GM03348 (cell line): ENCODE measurements at places on chromosomes 3 and 15.

GRCh38 chr3:23452408-23452807, 249.3 kb downstream of the UBE2E2 start:
- DNase-seq = no peak

DNA sequence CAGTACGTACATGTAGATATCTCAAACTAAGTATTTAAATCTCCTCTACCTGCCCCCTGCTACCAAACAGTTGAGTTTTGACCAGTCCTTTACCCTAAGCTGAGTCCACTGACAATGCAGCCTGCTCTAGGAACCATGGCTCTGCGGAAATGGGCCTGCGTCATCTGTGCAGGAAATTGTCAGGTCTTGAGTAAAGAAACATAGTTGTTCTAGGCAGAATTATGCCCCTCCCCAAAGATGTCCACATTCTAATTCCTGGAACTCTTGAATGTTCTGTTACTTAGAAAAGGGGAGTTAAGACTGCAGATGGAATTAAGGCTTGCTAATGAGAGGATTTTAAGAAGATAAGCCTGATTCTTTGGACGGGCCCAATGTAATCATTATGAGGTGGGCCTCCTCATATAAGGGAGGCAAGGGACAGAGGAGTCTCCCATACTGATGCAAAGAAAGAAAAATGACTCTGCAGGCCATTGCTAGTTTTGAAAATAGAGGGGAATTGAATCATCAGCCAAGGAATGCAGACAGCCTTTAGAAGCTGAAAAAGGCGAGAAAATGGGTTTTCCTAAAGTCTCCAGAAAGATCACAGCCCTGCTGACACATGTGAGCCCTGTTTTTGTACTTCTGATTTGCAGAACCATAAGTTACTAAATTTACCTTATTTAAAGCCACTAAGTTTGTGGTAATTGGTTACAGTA, 5.5 kb upstream of the VGLL3 start:
- no peak for DNase-seq

- no peak for DNase-seq
These were observed 25.6 kb upstream of the CCDC50 start for GRCh38 chr3:191303596-191303995.

- no peak for DNase-seq
These were observed 25.6 kb downstream of the TPM1 start for GRCh38 chr15:63067976-63068743.

DNA sequence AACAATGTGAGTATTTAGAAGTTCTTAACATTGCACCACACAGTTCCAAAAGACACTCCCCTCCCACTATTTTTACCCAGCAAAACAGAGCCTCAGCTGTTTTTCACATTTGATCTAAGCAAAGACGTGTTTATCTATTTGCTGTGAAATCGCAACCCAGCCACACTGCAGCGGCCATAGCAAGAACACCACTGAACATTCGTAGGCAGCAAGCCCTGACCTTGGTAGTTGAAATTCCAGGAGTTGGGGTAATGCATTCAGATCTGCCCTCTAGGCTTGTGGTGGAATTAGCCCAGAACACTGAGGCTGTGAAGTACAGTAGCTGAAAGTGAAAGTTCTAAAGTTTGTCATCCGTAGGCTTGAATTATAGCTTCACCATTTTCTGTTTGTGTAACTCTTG, 17.1 kb upstream of the SLC24A5 start:
- DNase-seq = no peak

GRCh38 chr3:72728958-72729467, 119.2 kb downstream of the SHQ1 start:
- DNase-seq = no peak

GRCh38 chr15:95291898-95292472, 1038.5 kb upstream of the NR2F2 start:
- peak; percentile 46 for DNase-seq

- no peak for DNase-seq
These were observed 199.8 kb downstream of the THSD4 start for GRCh38 chr15:71314956-71315537.

GRCh38 chr3:4264040-4264439, 39.1 kb upstream of the SETMAR start:
- DNase-seq = no peak

GRCh38 chr15:66635817-66636216, 66.2 kb upstream of the SMAD6 start:
- no peak for DNase-seq

DNA sequence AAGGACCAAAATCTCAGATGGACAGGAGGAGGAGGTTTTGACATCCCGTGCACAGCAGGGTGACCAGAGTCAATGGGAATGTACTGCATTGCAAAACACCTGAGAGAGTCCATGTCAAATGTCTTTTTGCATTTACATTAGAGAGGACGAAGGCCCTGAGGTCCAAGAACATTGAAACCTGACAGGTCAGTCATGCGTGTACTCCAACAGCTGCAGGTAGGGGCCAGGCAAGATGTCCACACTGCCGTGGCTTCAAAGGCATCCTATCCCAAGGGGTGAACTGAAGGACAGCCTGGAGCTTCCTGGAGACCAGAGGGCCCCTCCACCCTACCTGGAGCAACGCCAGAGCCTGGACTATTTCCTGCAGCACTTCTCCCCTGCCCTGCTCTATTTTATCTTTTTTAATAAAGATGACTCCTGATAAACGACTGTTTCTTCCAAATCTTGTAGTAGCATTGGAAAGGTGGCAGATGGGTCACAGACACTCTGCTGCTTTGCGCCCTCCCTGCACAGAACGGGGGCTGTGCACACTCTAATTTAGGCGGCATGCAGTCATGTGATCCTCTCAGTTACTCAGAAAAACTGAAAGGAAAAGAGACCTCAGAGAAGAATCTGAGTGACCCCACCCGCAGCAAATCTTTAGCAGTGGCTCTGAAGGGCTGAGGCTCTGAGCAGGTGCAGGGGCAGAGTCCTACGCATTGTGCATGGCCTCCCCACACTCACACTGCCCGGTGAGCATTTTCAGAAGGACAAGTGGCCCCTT, 68.2 kb downstream of the HMCES start:
- DNase-seq = no peak

GRCh38 chr3:170982733-170983132, 43.8 kb downstream of the SLC2A2 start:
- DNase-seq = no peak

DNA sequence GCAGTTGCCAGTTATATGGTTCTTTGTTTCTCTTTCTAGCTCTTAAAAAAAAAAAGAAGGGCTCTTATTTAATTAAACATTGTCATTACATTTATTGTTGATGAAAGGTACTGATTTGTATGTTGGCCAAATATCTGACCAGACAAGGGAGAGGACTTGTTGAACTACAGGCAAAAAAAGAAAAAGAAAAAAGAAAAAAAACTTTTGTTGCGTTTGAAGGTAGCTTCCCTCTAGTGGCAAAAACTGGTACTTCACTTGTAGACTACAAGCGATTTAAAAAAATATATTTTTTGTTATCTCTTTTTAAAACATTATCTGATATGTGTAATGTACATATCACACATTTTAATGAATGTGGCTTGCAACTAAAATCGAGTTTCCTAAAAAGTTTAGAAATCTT, 280.6 kb downstream of the ROBO2 start:
- no peak for DNase-seq

GRCh38 chr3:143637133-143637532, 211.1 kb downstream of the SLC9A9 start:
- no peak for DNase-seq

GRCh38 chr3:106063909-106064308, 195.1 kb upstream of the CBLB start:
- no peak for DNase-seq

GRCh38 chr3:153343988-153344782, 182.2 kb downstream of the RAP2B start:
- no peak for DNase-seq

- DNase-seq = no peak
These were observed 208.0 kb downstream of the MECOM start for GRCh38 chr3:169455472-169455871.

- DNase-seq = peak; percentile 50
These were observed 10.5 kb downstream of the PTX3 start for GRCh38 chr3:157447026-157447694.

- DNase-seq = no peak
These were observed 108.2 kb upstream of the UBE2E2 start for GRCh38 chr3:23094890-23095462.

DNA sequence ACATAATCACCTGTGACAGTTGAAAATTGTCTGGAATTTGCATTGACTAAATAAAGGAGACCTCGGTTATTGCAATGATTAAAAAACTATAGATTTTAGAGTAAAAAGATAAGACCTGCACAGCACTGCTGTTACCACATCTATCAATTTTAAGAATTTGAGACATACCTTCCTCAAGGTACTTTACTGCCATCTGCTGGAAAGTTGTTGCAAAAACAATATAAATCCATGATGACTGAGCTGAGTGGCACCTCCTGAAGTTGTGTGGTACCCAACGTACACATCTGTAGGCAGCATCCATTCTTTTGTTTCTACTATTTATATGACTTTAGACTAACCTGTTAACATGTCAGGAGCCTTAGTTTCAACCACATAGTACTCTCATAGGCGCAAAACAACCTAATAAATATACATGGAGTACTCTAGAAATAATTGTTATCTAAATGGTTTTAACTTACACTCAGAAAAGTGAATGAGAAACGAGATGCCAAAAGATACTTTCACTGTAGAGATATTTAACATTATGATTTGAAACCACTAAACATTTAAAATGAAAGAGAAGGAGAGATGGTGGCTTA, 106.7 kb downstream of the GHSR start:
- DNase-seq = peak; percentile 48

GRCh38 chr15:95494971-95495541, 835.4 kb upstream of the NR2F2 start:
- no peak for DNase-seq

- peak; percentile 18 for DNase-seq
These were observed 491 bp upstream of the ZNF774 start for GRCh38 chr15:90351479-90352106.

GRCh38 chr3:155078711-155079467, 1.2 kb upstream of the MME start:
- DNase-seq = no peak

DNA sequence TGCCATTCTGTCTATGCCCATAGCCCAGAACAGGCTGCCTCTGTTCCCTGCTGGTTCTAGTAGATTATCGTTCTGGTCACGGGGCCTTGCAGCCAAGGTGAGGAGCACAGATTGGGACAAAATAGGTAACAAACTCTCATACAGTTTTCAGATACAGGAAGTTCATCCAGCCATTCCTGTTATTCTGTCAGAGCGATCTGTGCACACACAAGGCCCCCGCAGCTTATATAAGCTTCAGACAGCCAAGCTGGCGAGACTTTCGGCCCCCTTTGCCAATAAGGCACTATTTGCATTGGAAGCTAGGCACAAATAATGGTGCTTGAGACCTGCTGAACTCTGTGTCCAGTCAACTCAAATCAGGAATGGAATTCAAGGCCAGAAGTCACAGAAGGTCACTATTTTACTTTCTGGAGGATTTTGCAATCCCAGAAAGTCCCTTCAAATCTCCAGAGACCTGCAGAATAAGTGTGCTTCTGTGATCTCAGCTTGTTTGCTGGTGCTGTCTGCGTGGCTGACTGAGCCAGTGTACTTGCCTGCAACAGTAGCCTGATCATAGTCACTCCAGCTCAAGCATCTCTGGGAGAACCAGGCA, 69.4 kb downstream of the BFSP2 start:
- DNase-seq = no peak
